ENCODE measurements at places on chromosomes 1 and 21. TPM values are rescaled to one million over a fixed set of nuclear protein-coding genes. Genes with fewer than 3 reads are reported as not detected.

ZNF436 gene
- 14.3 TPM for total RNA-seq

MRPS15 gene
- total RNA-seq, result 46.1 TPM

SLC35F3 gene
- total RNA-seq, result under 0.01 TPM

JTB gene
- 114 TPM for total RNA-seq

FALEC gene
- total RNA-seq, result not detected

DNA sequence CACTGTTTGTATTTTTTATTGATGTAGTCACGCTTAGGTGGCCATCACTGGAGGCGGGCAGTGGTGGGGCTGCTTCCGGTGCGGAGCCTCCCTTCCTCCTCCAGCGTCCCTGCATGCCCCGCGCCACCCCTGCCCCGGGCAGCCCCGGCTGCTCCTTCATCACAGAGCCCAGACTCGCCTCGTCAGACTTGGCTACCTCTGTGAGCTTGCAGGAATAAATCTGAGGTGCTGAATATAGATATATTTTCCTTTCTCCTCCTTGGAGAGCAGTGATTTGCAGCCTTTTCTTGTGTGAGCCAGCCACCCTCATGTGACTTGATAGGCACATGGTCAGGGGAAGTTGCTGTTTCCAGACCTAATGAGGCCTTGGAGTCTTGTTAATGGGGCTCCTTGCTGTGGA lies 412.7 kb upstream of the VAMP3 start:
- no peak for DNase-seq

DNA sequence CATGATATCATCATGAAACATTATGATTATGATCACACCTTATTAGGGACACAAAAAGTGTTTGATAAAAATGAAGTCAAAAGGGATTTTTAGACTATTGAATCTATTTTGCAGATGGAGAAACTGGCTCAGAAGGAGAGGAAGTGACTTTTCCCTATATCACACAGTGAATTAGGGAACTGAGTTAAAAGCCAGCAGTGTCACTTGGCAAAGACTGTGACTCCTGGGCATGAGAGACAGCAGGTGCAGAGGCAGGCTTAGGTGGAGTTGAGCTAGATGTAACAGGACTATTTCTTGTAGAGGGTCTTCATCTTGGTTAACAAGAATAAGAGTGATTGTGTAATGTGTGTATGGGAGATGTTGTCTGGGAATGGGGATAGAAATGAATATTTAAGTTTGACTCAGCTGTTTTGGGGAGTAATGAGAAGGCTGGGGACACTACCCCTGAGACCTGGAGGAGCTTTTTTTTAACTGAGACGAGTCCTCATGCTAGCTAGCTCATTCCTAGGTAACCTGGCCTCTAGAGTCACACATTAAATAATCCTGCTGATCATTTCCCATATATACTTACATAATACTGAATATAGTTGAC lies 1.0 kb upstream of the CD84 start:
- DNase-seq, result no peak

DNA sequence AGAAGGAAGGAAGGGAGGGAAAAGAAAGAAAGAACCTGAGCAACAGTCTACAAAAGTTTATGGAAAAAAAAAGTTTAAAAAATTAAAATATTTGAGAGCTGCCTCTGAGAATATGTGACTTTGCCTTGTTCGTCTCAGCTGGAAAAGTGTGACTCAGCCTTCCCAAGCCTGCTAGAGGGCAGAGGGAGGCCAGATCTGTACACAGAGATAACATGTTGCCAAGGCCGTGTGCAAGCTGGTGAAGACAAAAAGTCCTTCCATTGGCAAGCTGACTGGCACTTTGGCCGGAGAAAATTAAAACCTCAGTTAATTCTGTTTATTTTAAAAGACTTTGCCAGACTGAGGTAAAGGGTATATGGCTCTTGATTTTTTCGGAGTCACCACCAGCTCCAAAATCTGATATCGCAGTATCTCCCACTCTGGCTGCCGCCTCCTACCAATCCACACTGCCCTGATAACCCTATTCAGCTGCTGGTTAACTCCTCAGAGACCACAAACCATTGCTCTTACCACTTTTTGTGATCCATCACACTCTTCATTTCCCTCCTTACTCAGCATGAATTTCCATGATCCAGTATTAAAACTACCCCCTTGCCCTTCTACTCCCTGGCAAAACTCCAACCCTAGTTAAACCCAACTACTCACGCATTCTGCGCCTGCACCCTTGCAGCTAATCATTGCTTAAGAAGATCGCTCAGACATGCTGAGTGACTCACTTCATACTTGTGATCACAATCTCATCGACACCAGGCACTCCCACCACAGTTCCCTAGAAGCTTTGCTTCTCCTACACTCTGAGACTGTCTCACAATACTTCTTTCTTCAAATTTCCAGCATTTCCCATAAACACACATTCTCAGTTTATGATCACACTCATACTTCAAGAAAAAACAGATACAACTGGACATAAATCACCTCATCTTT lies 5.7 kb upstream of the PPP1R15B start:
- peak; percentile 97 for DNase-seq

GRCh38 chr1:34019741-34020552 lies 145.1 kb downstream of the CSMD2 start:
- DNase-seq, result no peak

GRCh38 chr1:96934282-96934681 lies 212.7 kb downstream of the PTBP2 start:
- DNase-seq, result no peak

- no peak for DNase-seq
Observed at GRCh38 chr1:160841079-160841478, 21.6 kb downstream of the CD244 start.

GRCh38 chr1:58538821-58539220 lies 7.7 kb downstream of the OMA1 start:
- no peak for DNase-seq

DNA sequence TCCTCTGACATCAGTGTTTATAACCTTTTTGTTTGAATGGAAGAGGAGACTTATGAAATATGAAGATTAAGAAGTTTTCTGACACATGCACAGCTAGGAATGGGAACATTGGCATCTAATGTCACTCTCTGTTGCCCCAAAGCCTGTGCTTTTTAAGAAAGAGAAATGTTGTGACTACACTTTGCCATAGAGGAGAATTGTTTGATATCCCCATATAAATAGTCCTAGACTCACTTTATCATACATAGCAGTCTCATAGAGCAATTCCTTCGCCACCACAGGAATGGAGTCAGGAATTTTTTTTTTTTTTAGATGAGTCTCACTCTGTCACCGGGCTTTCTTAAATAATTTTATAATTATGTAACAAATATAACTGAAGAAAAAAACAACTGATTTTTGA lies 1.5 kb downstream of the KRTAP21-3 start:
- DNase-seq, result no peak

GRCh38 chr1:86788300-86789206 lies 84.2 kb downstream of the SH3GLB1 start:
- DNase-seq, result peak; percentile 86

DNA sequence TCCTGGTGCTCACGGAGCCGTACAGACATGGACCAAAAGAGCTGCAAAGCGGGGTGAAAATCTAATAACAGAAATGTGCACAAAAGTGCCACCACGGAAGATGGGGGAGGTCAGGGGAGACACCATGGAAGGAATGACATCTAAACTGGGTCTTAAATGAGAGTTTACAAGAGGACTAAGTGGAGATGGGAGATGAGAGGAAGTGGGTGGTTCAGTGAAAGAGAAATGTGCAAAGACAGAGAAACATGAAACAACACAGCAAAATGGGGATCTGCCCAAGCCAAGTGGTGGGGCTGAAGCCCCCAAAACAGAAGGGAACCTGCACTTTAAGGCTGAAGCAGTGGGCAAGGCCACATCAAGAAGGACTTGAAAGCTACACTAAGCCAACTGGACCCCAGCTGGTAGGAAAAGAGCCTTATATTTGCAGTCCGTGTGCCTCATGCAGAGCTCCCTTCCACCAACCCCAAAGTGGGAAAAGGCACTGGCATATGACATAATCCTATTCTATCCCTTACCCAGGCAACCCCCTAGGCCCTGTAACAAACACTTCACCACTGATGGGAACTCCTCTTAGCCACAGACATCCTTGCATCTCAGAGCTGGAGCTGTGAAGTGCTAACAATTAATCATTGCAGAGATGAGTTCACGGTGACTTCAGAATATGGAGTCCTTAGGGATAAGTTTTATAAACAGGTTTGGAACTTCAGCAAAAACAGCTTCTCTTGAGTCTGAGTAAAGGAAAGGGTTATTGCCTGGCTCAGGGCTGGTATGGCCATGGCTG lies 198.6 kb upstream of the EDN2 start:
- DNase-seq, result peak; percentile 41

GRCh38 chr1:41629571-41629970 lies 145.1 kb upstream of the EDN2 start:
- DNase-seq, result peak; percentile 85

DNA sequence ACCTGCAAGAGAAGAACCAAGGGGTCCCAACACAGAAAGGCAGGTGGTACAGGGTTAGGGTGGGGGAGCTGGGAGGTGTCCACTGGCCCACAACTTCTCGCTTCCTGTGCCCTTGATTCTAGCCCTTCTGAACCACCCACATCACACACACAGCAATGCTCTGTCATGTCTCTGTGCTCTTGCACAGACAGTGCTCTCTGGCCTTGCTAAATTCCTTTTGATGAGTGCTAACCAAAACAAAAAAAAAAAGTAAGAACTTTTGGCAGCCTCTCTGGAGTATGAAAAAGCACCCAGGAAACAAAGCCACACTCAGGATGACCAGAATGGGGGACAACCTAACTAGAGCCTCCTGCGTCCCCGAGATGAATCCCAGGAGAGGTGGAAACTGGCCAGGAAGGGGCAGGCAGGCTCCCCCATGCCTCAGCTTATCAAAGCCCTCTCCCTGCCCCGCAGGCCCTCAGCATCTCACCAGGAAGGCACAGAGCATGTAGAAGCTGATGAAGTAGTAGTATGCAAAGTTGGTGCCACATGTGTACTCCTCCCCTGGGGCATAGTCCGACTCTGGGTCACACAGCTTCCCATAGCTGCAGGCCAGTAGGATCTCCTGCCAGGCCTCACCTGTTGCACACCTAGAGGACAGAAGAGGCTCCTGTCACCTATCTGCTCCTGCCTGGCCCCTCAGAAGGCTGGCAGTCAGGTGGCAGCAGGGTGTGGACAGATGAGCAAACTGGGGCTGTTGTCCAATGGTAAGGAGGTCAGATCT lies 27.2 kb upstream of the KIF21B start:
- peak; percentile 43 for DNase-seq

- DNase-seq, result peak; percentile 38
Observed at GRCh38 chr1:184362876-184363275, 24.0 kb upstream of the C1orf21 start.

DNA sequence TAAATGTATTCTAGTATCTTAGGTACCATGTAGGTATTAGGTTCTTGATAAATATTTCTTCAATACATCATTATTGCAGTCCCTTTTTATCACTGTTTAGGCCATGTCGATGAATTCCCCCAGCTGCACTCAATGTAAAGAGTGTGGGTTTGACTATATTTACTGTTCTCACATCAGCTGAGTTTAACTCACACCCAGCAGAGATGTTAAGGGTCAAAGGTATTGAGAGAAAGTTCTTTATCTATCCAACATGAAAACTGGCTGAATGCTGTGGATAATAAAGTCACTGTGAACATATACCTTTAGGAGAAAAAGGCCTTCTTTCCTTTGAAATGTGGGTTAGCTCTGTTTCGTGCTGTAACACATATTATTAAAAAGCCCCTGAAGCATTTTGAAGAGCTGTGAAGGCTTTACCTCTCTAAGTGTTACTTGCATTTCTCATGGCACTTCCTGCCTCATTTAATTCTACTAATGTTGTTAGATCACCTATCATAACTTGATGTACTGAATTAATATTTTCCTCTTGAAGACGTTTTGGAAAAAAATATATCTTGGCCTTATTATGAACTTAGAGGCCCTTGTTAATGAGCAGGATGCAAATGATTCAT lies 19.1 kb upstream of the LYST start:
- no peak for DNase-seq

- peak; percentile 1 for DNase-seq
Observed at GRCh38 chr1:198563583-198563982, 23.1 kb upstream of the ATP6V1G3 start.

Measured in IMR-90 (cell line).